Activated T-cell treated with anti-CD3 and anti-CD28 coated beads, Interleukin-2, amount 50 U/mL, for 72 hours (primary cell): ENCODE measurements at places on chromosomes 13 and 19. TPM values are rescaled to one million over a fixed set of nuclear protein-coding genes. Genes with fewer than 3 reads are reported as not detected.

The SELENOV gene
- not detected for total RNA-seq

The GAPDHS gene
- not detected for total RNA-seq

The CRB3 gene
- 3.9 TPM for total RNA-seq

The PTGER1 gene
- total RNA-seq: 0.39 TPM

The SLC25A30 gene
- total RNA-seq: 17.9 TPM

The NCAN gene
- total RNA-seq: 0.14 TPM
